ENCODE measurements at places on chromosomes 2 and 18.

- H3K27me3 ChIP-seq, result no peaks in the 10 kb centered on the region
- H3K4me3 ChIP-seq, result peak overlapping the region; percentile 87
- H3K4me1 ChIP-seq, result peaks cover 11% of the 10 kb centered on the region
These were observed 694 bp downstream of the CFAP36 start for GRCh38 chr2:55519938-55520885.

DNA sequence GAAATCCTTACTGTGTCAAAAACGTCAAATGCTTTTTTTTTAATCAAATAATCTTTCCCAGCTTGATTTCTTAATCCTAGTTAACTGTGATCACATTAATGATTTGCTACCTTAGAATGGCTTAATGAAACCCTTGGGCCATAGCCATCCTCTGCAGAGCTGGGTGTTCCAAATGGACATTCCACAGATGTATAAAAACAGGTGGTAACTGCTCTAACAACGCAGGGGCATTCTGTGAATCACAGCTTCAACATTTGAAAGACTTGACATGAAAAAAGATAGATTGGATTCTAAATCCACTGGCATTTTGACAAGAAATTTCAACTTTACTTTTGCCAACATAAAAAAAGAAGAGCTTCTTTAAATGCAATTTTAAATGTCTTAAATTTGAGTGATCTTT lies 69.8 kb upstream of the RASGRP3 start:
- no peak for DNase-seq
- H3K4me1 ChIP-seq, result no peaks in the 10 kb centered on the region
- H3K27me3 ChIP-seq, result no peaks in the 10 kb centered on the region
- H3K27ac ChIP-seq, result no peak overlapping the region
- H3K4me3 ChIP-seq, result no peak overlapping the region

- H3K4me3 ChIP-seq, result no peak overlapping the region
- no peaks in the 10 kb centered on the region for H3K4me1 ChIP-seq
- DNase-seq, result no peak
- no peaks in the 10 kb centered on the region for H3K27me3 ChIP-seq
These were observed 25.1 kb downstream of the TRAF3IP1 start for GRCh38 chr2:238345297-238345968.

DNA sequence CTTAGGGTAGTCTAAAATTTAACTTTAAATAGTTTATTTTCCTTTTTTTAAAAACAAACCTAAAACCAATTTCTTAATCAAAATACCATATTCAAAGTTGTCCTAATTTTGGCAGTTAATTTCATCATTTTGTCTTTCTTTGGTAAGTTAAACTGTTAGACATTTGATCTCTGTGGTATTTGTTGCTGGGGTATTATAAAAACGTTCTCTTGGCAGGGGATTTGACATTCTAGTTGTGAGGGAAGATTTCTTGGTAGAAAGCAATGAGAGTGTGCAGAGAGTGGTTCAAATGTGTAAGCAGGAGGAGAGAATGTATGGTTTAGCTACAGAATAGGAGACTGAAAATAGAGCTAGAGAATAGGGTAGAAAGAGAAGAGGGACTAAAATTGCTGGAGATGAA lies 14.6 kb downstream of the GULP1 start:
- no peak for DNase-seq
- H3K4me1 ChIP-seq, result no peaks in the 10 kb centered on the region
- no peaks in the 10 kb centered on the region for H3K27me3 ChIP-seq
- no peak overlapping the region for H3K4me3 ChIP-seq
- no peaks in the 10 kb centered on the region for H3K36me3 ChIP-seq

DNA sequence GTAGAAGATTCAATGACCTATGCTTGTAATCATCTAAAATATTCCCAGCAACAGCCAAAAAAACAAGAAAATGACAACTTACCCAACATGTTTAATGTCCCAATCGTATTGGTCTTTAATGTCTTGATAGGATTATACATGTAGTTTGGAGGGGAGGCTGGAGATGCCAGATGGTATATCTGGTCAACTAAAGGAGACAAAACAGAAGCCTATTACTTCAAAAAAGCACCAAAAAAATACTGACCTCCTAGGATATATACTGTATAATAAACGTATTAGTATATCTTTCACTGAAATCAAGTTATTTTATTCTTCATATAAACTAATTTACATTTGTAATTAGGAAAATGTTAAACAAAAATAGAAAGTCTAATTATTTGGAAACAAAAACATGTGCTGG lies 64.5 kb downstream of the UXS1 start:
- peaks cover 21% of the 10 kb centered on the region for H3K4me1 ChIP-seq
- H3K27me3 ChIP-seq, result no peaks in the 10 kb centered on the region
- no peaks in the 10 kb centered on the region for H3K36me3 ChIP-seq
- H3K4me3 ChIP-seq, result no peak overlapping the region

DNA sequence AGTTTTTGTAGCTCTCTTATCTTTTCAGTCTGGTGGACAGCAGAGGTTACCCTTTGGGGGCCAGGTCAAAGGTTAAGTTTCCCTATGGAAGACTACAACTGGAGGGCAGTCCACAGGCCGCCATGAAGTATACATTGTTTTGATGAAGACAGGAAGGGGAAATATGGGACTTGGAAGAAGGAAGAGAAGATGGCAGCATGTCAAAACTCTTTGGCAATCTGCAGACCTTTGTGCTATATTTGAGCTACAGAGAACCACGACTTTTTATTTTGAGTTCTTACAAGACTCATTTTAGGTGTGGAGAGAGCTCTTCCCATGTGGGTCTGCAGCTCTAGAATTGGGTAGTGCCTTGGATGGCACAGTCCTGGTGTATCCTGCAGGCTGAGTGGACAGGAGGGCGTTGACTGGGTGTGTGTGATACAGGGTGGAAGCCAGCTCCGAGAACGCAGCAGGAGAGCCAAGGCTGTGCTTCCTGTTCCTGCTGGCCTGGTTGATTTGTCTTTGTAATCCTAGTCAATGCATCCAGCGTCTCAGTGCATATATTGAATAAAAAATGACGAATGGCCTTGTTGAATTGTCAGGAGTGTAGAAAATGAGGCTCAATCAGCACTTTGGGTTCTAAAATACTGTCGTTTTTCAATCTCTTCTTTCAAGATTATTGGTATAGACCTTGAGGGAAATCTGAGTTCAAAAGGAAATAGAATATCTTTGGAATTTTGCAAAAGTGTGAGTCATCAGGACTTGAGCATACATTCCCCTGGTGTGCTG lies 11.5 kb downstream of the ITGA6 start:
- H3K4me3 ChIP-seq, result no peak overlapping the region
- H3K27me3 ChIP-seq, result no peaks in the 10 kb centered on the region
- DNase-seq, result peak; percentile 67
- peaks cover 82% of the 10 kb centered on the region for H3K4me1 ChIP-seq

DNA sequence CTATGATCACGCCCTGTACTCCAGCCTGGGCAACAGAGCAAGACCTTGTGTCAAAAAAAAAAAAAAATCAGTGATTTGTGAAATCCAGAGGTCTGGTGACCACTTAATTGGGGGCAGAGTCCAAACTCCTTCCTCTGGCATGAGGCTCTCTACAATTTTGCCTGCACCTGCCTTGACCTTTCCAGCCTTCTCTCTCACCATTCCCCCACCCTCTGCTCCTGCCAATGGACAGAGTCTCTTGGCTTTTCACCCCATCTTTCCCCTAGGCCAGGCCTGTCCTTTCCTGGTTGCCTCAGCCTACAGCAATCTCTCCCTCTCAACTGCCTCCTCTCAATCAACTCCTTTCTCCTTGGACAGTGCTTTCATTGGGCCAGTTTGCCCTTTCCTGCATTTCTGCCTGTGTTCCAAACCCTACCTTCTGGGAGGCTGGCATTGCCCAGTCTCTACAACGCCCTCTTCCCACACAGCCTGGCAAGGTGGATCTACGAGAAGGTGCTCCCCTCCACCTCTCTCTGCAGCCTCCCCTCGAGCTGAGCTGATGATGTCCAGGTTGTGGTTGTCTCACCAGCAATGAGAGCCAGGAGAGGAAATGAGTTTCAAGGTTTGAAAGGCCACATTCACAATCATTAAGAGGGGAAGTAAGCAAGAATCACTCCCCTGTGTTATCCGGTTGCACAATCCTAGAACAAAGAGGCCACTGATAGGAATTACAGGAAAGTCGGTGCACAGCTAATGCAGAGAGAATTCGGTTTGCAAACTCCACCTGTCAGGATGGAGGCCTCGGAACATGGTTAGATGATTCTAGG lies 39.5 kb upstream of the NPAS2 start:
- H3K27ac ChIP-seq, result peak overlapping the region; percentile 61
- peaks cover 9% of the 10 kb centered on the region for H3K4me1 ChIP-seq
- no peak overlapping the region for H3K4me3 ChIP-seq
- no peak for DNase-seq
- no peaks in the 10 kb centered on the region for H3K36me3 ChIP-seq

- no peaks in the 10 kb centered on the region for H3K4me1 ChIP-seq
- no peaks in the 10 kb centered on the region for H3K27me3 ChIP-seq
- DNase-seq, result no peak
- H3K27ac ChIP-seq, result no peak overlapping the region
- no peaks in the 10 kb centered on the region for H3K36me3 ChIP-seq
- no peak overlapping the region for H3K4me3 ChIP-seq
These were observed 639.6 kb downstream of the IRS1 start for GRCh38 chr2:226159875-226160479.

- H3K27me3 ChIP-seq, result no peaks in the 10 kb centered on the region
- DNase-seq, result no peak
- no peak overlapping the region for H3K27ac ChIP-seq
These were observed 57.5 kb downstream of the SLC35F5 start for GRCh38 chr2:113698892-113699447.

DNA sequence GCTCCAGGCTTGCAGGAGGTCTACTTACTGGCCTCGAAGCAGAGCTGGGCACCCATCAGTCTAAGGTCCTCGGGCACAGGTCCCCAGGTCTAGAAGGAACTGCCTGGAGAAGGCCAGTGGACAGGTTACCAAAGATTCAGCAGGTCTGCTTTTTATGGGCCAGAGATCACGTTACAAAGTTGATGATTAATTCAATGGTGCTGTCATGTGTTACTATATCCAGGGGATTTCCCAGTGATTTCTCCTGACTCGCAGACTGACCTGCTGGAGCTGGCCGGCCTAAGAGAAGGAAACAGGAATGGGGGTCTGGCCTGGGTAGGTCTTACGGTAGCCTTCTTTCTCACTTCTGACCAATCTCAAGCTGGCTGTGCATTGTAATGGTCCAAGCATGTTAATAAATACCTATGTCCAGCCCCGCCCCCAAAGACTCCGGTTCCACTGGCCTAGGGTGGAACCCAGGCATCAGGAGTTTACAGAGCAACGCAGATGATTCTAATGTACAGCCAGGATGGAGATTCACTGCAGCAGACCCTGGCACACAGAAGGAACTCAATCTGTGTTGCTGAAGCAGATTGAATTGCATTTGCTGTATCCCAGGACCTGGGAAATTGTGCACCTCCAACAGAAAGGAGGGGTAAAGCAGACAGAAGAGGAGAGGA lies at the start of gene NEURL3:
Gene NEURL3, minus strand, starts transcription at position 127 of the 659 bp plus-strand sequence. Its CDS starts 71 bp downstream, at position 56.
- H3K4me3 ChIP-seq, result no peak within 1 kb of the TSS
- no peak within 1 kb of the TSS for H3K27ac ChIP-seq
- no peaks in the 10 kb centered on the region for H3K36me3 ChIP-seq
- peaks cover 18% of the 10 kb centered on the region for H3K27me3 ChIP-seq

GRCh38 chr2:1676913-1677820 lies 67.1 kb downstream of the PXDN start:
- H3K4me3 ChIP-seq, result no peak overlapping the region
- peaks cover 47% of the 10 kb centered on the region for H3K36me3 ChIP-seq
- no peaks in the 10 kb centered on the region for H3K27me3 ChIP-seq
- DNase-seq, result peak; percentile 77

DNA sequence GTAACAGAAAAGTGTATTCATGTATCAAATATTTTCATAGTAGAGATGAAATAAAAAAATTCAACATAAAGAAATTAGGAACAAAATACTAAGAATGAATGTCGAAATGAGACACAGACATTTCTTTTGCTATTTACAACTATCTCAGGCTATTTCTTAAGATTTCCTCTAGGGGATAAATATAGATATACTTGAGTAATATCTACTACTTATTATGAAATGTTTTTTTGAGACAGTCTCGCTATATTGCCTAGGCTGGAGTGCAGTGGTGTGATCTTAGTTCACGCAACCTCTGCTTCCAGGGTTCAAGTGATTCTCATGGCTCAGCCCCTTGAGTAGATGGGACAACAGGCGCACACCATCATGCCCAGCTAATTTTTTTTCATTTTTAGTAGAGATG lies 326.1 kb downstream of the RNF144A start:
- DNase-seq, result no peak
- no peaks in the 10 kb centered on the region for H3K4me1 ChIP-seq
- H3K36me3 ChIP-seq, result no peaks in the 10 kb centered on the region
- no peak overlapping the region for H3K4me3 ChIP-seq
- no peak overlapping the region for H3K27ac ChIP-seq

- H3K36me3 ChIP-seq, result no peaks in the 10 kb centered on the region
- no peaks in the 10 kb centered on the region for H3K27me3 ChIP-seq
- H3K4me3 ChIP-seq, result no peak overlapping the region
These were observed 2045.3 kb upstream of the PIK3C3 start for GRCh38 chr18:39909706-39910105.

- DNase-seq, result no peak
- no peaks in the 10 kb centered on the region for H3K27me3 ChIP-seq
- no peaks in the 10 kb centered on the region for H3K4me1 ChIP-seq
- no peak overlapping the region for H3K27ac ChIP-seq
- no peak overlapping the region for H3K4me3 ChIP-seq
These were observed 66.2 kb downstream of the MDH1 start for GRCh38 chr2:63654959-63655358.

- peaks cover 24% of the 10 kb centered on the region for H3K36me3 ChIP-seq
- H3K27ac ChIP-seq, result peak overlapping the region; percentile 99
- H3K4me1 ChIP-seq, result peaks cover 8% of the 10 kb centered on the region
- no peaks in the 10 kb centered on the region for H3K27me3 ChIP-seq
These were observed 1.4 kb downstream of the ZBTB14 start for GRCh38 chr18:5294113-5294456.

- H3K4me1 ChIP-seq, result peaks cover 47% of the 10 kb centered on the region
- peak overlapping the region; percentile 77 for H3K27ac ChIP-seq
- H3K36me3 ChIP-seq, result no peaks in the 10 kb centered on the region
- H3K4me3 ChIP-seq, result no peak overlapping the region
- no peaks in the 10 kb centered on the region for H3K27me3 ChIP-seq
These were observed 185.2 kb downstream of the ZFP36L2 start for GRCh38 chr2:43041173-43041591.
